ENCODE measurements at places on chromosomes 16 and 17.

DNA sequence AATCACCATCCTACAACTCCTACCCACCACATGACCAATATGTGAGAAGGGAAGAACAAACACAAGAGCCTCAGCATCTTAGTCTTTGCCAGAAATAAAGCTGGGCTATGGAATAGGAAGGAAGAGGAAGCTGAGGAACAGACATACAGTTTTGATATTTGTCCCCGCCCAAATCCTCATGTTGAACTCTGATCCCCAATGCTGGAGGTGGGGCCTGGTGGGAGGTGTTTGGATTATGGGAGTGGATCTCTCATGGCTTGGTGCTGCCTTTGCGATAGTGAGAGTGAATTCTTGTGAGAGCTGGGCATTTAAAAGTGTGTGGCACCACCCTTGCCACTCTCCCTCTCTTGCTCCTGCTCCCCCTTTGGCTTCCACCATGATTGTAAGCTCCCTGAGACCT, 52.4 kb upstream of the NLK start:
- no peak for DNase-seq

GRCh38 chr17:4586043-4586442, 1.7 kb downstream of the SMTNL2 start:
- no peak for DNase-seq

DNA sequence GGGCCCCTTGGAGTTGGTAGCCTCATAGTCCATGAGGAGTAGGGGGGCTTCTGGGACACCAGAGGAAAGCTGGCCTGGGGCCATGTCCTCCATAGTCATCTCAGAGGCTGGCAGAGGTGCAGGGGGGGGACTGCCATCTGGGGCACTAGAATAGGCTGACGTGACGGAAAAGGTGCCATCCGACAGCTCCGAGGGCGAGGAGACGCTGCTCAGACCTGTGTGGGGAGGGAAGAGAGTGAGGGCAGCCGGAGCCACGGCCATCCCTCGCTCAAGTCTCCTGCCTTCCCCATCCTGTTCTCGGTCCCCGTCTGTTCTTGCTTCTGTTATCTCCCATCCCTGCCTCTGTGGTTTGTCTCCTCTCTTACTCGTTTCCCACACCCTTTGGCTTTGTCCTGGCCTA, 4.7 kb upstream of the SPAG7 start:
- no peak for DNase-seq

DNA sequence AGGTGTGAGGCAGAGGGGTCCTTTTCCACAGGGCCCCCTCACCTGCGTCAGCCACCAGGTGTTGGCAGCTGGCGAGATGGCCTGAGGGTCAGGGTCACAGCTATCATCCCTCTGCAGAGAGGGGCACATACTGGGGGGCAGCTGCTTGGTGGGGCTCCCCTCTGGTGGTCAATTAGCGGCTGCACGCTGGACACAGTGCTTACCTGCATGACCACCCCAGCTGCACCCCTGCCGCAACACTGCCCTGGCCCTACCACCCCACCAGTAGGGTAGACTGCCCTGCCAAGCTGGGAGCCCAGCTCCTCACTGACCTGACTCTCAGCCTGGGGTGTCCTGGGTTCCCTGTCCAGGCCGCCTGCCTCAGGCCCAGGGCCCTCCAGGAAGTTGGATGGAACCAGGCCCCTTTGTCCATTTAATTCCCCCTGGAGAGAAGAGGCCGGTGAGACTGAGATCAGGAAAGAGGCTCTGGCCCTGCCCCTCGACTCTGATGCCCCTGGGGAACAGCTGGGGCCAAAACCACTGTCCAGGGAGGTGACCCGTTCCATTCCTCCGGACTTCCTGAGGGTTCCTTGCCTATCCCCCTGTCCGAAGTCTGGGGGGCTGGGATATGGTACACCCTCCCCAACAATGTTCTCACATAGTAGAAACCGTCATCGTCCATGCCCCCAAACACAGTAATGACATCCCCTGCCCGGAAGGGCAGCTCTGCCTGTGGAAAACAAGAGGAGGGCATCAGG, 23.7 kb downstream of the TSPOAP1 start:
- no peak for DNase-seq

- DNase-seq = no peak
Measured at GRCh38 chr17:77237232-77238008, 96.7 kb downstream of the SEC14L1 start.

DNA sequence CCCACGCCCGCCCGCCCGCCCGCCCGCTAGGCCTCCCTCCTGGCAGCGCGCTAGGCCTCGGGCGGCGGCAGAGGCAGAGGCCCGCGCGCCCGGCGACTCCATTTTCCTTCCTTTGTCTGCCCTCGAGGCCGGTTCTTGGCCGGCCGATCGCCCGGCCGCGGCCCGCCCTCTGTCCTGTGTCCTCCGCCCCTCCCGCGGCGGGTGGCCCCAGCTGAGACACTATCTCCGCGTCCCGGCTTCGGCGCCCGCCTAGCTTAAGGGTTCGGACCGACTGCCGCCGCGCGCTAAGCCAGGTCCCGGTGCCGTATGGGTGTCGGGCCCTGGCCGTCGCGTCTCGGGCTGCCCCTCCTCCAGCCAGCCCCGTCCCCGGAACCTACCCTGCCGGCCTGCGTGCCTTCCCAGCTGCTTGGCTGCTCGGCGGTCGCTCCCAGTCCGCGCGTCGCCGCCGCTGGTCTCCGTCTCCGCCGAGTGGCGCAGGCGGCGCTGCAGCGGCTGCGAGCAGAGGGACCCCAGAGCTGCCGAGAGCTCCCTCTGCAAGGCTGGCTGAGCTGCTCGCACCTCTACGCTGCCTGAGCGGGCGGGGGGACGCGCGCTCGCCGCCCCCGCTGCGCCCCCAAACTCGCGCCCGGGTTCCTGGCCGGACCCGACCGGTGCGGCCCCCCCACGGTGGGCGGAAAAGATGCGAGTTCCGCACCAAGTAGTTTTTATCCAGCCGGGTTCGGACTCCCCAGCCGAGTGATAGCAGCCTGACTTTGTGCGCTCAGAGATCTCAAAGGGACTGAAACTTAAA, 787 bp downstream of the CTCF start:
- DNase-seq = peak; percentile 73

GRCh38 chr17:38967290-38967738, at the start of gene FBXO47:
Gene FBXO47 (minus strand): TSS chr17:38967403. CDS start chr17:38963025, 4,378 bp downstream.
- DNase-seq = peak; percentile 67

GRCh38 chr17:10745231-10745630, 15.4 kb upstream of the TMEM220 start:
- DNase-seq = no peak

DNA sequence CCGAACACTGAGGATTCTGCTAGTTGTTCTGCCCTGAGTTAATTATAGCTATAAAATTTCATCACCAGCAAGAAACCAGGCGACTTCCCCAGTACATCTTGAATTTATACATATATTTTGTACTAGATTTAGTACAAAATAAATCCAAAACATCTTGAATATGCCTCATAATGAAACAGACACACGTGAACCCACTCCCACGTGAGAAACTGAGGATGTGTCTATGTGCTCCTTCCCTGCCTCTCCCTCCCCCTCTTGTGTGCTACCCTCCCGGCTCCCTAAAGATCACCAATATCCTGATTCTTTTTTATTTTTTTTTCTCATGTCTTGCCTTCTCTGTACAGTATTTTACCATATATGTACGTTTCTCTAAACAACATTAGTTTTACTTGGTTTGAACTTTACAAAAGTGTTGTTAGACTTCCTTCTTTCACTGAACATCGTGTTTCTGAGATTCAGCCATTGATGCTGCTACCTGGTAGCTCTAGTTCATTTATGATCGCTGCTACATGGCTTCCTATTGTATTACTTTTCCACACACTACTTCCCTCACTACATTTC, 1.1 kb upstream of the LCMT1 start:
- DNase-seq = no peak

- DNase-seq = no peak
Measured at GRCh38 chr17:61284746-61285145, 114.9 kb upstream of the TBX2 start.

GRCh38 chr17:55264645-55265298, at the start of gene HLF:
Gene HLF (plus strand): TSS chr17:55264960. CDS start chr17:55265485, 525 bp downstream.
- DNase-seq = peak; percentile 55

- DNase-seq = no peak
Measured at GRCh38 chr17:32523827-32524552, 37.2 kb downstream of the CDK5R1 start.

- DNase-seq = no peak
Measured at GRCh38 chr16:87593710-87594258, 8.5 kb upstream of the JPH3 start.

DNA sequence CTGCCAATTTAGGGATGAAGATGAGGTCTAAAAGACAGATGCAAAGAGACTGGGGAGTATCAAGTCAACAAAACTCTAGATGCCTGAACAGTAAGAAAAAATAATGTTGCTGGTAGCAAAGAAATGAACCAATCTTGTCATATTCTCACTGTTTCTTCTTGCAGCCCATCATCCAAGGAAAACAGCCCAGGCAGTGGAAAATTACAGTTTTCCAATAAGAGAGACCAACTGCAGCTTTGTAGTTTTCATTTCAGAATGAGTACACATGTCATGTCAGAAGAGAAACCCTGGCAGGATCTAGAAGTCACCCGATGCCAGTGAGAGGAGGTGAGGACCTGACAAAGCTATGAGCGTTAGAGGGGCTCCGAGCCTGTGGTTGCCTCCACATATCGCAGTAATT, 500.4 kb upstream of the PSMD7 start:
- no peak for DNase-seq

DNA sequence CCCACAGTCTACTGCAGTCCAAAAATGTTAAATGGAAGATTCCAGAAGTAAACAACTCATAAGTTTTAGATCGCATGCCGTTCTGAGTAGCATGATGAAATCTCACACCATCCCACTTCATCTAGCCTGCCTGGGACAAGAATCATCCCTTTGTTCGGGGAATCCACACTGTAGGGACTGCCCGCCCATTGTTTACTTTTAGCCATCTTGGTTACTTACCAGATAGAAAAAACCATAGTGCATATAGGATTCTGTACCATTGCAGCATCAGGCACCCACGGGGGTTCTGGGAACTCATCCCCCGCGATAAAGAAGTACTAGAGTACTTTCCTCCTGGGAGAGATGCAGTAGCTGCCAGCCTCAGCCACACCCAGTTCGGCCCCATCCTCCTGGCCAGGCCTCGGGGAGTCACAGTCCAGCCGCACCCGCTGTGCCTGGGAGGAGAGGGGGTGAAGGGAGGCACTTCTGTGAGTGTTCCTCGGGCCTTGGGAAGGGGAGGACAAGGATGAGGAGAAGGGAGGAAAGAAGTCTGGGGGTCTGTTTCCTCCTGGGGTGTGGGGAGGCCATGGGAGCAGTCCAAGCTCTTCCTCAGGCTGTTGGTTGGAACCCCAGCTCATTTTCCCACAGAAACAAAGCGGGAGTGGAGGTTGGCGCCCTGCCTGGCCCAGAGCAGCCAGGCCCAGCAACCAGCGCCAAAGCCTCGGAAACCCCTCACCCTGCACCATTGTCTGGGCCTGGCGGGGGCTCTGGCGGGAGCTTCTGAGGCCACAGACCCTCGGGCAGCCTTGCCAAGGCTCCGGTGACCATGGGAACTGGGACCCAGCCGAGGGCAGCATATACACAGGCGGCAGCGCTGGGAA, 8.9 kb downstream of the TRIM47 start:
- DNase-seq = no peak

DNA sequence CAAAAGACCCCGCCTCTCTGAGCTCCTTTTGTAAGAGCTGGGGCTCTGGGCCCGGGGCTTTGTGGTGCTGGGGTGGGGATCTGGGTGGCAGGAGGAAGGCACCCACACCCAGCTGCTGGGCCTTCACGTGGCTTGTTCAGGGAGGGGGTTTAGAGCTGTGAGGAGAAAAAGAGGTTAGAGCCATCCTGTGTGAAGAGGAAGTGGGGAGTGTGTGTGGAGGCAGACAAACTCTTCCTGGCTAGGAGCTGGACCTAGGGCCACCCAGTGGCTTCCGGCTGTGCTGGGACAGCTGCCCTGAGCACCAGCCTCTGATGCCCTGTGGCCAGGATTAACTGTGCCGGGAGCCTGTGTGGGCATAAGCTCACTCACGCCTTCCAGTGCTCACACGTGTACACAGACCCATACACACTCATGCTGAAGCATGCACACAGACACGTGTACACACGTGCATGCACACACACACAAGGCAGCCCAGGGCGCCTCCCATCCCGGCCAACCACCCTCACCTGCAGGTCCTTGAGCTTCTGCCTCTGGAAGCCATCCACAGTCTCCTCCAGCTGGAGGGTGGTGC, 7.4 kb downstream of the CIBAR2 start:
- peak; percentile 55 for DNase-seq

DNA sequence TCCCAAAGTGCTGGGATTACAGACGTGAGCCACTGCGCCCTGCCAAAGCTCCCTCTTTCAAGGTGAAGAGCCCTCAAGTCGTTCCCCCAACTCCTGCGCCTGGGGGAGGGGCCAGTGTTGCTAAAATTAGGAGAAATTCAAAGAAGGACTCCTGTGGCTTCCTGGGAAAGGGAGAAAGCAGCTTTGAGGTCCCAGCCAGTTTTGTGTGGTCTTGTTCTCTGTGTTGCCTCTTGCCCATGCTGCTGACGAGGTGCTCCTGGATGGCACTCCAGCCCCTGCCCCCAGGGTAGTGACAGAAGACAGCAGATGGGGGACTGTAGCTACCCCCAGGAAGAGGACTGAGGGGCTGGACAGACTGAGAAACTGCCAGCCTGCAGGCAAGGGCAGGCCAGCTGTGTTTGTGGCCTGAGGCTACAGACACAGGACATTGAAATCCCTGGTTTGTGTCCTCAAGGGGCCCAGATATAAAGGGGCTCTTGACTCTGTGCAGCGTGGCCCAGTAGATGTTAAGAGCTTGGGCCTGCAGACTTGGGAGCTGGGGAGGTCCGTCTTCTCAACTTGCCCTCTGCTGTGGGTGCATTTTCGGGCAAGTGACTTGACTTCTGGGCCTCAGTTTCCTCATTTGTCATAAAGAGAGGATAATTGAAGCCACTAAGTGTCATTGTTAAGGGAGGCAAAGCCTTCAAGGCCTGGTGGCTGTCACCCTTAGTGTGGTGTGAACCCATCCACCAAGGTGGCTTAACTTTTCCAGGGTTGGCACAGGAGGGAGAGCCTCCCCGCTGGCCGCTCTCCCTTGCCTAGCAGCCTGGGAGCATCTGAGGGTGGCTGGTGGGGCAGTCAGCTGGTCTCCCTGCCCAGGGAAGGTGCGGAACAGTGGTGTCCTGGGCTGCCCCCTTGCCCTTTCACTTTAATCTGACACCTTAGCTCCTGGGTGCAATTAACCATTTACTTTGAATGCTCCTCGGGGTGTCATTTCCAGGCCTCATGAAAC, 4.1 kb downstream of the UBALD2 start:
- DNase-seq = no peak

GRCh38 chr16:55856950-55857349, 18.2 kb downstream of the CES5A start:
- no peak for DNase-seq

DNA sequence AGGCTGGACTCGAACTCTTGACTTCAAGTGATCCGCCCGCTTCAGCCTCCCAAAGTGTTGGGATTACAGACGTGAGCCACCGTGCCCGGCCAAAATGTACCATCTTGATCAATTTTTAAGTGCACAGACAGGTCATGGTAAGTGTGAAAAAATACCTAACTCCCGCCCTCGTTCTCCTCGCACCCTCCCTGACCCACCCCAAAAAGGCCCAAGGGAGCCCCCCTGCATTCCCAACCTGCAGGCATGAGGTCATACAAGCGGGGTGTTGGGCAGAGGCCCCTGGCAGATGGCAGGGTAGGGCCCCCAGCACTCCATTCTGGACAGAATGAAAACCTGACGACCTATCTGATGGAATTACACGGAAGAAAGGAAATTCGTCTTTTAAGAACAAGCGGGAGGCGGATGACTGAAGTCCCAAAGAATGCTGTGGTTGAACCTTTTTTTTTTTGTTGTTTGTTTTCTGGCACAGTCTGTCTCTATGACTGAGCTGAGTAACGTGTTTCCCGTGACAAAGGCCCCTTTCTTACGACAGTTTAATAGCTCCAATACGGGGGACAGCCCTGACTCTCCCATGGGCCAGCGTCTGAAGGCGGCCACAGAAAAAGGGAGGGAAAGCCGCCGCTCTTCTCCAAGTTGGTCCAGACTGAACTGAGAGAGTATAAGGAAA, 376.4 kb downstream of the SLC39A11 start:
- no peak for DNase-seq
